Myocyte (in vitro differentiated cells): ENCODE measurements at places on chromosomes 5 and 9.

- DNase-seq = no peak
Measured at GRCh38 chr5:174221436-174221835, 175.9 kb downstream of the NSG2 start.

DNA sequence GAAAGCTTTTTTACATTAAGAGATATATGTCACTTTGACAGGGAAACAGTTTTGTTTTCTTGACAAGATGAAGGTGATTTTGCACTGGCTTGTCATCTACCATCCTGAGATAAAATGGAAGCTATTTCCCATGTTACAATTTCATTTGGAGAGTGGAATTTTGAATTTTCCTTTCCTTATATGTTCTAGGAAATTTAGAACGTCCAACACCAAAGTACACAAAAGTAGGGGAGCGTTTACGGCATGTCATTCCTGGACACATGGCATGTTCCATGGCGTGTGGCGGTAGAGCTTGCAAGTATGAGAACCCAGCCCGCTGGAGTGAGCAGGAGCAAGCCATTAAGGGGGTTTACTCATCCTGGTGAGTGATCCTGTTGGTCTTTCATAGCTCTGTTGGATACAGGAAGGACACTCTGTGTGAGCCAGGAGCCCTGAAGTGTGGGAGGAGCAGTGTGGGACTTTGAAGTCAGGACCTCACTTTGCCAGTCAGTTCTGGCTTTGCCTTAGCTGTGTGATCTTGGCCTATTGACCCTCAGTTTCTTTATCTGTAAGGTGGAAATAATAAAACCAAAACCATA is 887 bp downstream of the PTPDC1 start:
- DNase-seq = no peak

GRCh38 chr9:92650839-92651621 is 18.9 kb downstream of the IPPK start:
- DNase-seq = no peak

DNA sequence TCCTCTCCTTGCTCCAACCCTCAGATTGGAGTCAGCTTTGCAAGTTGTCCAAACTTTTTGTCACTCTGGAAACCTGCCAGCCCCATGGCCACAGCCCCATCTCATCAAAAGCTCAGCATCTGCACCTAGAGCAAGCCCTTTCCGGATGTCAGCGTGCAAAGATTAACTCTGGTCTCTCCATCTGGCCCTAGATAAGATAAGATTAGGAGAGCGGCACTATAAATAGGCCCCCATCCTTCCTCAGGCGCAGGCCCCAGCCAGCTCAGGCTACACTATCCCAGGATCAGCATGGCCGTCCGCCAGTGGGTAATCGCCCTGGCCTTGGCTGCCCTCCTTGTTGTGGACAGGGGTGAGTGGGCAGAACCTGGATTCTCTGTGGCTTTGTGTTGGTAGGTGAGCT is at the start of gene SPINK4:
TSS of gene SPINK4 (plus strand) at position 247 of the 400 bp plus-strand sequence. CDS start at position 289, 42 bp downstream.
- DNase-seq = peak; percentile 36

DNA sequence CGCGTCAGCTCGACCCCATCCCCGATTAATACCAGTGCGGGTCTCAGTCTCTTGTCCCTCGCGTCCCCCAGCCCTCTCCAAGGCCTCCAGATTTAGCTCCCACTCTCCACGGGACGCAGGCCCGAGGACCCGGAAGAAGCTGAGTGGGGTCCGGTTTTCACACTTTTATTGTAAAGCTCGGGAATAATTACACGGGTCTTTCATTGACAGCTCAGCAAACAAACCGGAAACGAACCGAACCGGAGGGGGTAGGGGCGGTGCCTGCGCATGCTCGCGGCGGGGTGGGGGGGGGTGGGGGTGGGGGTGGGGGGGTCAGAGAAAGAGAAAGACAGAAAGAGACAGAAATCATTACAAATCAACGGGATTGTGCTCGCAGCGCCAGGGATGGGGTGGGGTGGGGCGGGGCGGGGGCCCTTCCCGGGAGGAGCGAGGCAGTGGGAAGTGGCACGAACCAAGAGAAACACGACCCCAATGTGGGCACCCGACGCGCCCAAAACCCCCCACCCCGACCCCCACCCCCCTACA is 27.9 kb downstream of the PCDH1 start:
- peak; percentile 37 for DNase-seq

DNA sequence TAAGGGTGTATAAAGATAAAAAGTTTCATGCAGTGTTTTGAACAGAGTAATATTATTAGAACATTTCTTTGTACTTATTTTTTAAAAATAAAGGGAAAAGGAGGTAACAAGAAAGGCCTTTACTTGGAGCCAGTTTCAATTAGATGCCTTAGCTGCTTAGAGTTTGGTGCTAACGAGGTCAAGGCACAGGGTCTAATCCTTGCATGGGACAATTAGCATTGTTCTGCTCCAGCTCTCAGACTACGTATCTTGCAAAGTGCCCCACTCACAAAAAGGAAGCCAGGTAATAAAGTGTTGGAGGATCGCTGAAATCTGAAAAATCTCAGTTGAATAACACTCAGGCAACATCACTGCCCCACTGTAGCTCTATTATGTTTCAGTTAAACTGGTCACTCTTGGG is 2011.3 kb downstream of the EFNA5 start:
- no peak for DNase-seq

DNA sequence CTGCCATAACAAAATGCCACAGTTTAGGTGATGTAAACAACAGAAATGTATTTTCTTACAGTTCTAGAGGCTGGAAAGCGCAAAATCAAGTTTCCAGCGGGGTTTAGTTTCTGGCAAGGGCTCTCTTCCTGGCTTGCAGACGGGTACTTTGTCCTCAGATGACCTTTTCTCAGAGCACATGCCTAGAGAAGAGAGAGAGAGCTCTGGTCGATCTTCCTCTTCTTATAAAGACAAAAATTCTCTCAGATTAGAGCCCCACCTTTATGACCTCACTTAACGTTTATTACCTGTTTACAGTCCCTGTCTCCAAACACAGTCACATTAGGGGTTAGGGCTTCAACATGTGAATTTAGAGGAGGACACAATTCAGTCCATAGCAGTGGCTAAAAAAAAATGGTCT is 119.7 kb downstream of the CETN3 start:
- peak; percentile 31 for DNase-seq

GRCh38 chr5:26563979-26564378 is 474.4 kb downstream of the CDH9 start:
- no peak for DNase-seq

DNA sequence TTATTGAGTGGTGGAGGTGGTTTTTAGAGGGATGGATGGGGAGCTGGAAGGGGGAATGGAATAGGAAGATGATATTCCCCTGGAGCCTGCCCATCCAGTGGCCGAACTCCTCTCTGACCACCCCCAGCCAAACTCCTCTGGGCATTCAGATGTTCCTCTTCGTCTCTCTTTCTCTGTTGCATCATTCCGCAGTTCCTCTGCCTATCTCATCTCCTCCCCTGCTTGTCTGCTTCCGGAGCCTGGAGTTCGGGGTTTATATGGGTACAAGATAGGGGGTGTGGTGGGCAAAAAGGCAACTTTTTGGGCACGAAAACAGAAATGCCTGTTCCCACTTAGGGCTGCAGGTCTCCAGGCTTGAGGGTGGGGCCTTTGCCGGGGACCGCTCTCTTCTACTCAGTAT is 12.2 kb upstream of the CDK5RAP2 start:
- DNase-seq = no peak

GRCh38 chr5:65341835-65342234 is 139.9 kb downstream of the ADAMTS6 start:
- DNase-seq = no peak

- DNase-seq = no peak
Measured at GRCh38 chr9:78000221-78000620, 31.4 kb downstream of the GNAQ start.

GRCh38 chr9:36008774-36009300 is 27.9 kb upstream of the RECK start:
- peak; percentile 80 for DNase-seq

DNA sequence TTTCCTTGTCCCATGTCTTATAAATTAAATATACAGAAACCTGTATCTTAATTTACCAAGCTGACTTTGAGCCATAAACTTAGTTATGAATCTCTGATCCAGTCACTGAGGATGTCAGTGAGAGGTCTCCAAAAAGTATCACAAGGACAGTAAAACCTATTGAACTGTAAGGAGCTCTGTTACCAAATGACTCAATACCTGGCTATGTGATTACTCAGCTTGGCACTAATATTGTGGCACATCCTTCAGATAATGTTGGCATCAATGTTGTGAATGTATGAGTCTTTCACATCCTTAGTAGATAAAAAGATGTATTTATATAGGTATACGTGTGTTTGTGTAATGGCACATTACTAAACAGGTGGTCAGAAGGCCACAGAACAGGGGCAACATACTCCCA is 18.0 kb upstream of the CAPSL start:
- DNase-seq = no peak

DNA sequence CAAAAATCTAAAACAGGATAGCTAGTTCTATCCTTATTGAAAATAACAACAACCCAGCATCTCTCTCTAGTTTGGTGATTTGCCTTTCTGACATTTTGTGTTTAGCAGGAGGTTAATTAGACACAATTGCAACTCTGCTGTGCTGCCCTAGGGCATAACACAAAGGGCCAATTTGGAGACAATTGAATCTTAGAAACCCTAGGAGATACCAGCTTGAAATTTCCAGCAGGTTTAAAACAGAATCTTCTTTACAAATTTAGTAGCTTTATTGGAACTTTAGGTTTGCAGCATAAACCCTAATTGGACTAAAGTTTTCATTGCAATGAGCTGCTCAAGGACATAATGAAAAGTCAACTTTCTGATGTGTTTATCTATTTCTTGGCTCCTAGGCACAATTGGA is 166.7 kb upstream of the FER start:
- DNase-seq = no peak

- DNase-seq = peak; percentile 3
Measured at GRCh38 chr9:2526071-2526828, 95.3 kb upstream of the VLDLR start.

GRCh38 chr9:89755821-89756220 is 151.0 kb downstream of the GADD45G start:
- DNase-seq = no peak

GRCh38 chr5:65061250-65061973 is 292.7 kb downstream of the CWC27 start:
- no peak for DNase-seq
